Muscle of leg (tissue), 16 donors: ENCODE measurements at places on chromosomes 2 and 18. TPM values are rescaled to one million over a fixed set of nuclear protein-coding genes. Genes with fewer than 3 reads are reported as not detected.

Gene CMPK2
- 3.2 TPM for total RNA-seq

Gene PLB1
- 1.6 TPM for total RNA-seq

Gene ACADL
- 5.2 TPM for total RNA-seq

Gene ASNSD1
- 49.7 TPM for total RNA-seq

Gene UNC80
- total RNA-seq, result 2.0 TPM

Gene RBM44
- 1.5 TPM for total RNA-seq
